ENCODE measurements at places on chromosomes 6 and 20. TPM values are rescaled to one million over a fixed set of nuclear protein-coding genes. Genes with fewer than 3 reads are reported as not detected.

- DNase-seq: no peak
- no peak overlapping the region for H3K4me3 ChIP-seq
- no peaks in the 10 kb centered on the region for H3K4me1 ChIP-seq
- no peaks in the 10 kb centered on the region for H3K27me3 ChIP-seq
Observed at GRCh38 chr6:71486461-71486860, 197.8 kb downstream of the OGFRL1 start.

DNA sequence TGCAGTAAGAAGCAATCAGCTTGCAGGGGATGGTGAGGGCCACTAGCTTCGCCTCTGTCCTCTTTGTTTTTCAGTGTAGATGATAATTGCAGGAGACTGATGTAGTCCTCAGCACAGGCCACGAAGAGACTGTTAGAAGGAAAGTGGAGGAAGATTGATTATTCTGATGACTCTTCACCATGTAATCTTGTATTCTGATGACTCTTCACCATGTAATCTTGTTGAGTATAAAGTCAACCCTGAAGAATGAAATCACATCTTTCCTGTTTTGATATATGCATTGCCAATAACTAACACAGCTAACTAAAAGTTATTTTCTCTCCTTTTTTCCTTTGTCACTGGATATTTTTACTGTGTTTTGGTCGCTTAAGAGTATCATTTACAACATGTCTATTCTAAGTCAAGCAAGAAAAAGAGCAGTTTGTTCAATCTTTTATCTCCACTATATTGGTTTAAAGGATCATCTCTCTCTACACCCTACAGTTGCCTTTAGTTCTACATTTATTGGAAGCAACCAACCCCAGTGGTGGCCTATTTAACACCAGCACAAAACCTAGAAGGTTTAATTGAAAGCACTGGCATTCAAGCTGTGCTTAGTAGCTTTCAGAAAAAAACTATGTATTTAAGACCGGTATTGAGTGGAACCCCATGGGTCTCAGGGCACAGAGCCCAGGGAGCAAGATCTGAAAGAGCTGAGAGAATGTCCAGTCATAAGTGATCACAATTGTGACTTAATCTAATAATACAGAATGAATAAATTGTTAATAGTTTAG lies 107.2 kb upstream of the BTBD3 start:
- H3K4me1 ChIP-seq: no peaks in the 10 kb centered on the region
- H3K4me3 ChIP-seq: no peak overlapping the region
- no peak for DNase-seq
- H3K36me3 ChIP-seq: no peaks in the 10 kb centered on the region
- no peak overlapping the region for H3K27ac ChIP-seq

DNA sequence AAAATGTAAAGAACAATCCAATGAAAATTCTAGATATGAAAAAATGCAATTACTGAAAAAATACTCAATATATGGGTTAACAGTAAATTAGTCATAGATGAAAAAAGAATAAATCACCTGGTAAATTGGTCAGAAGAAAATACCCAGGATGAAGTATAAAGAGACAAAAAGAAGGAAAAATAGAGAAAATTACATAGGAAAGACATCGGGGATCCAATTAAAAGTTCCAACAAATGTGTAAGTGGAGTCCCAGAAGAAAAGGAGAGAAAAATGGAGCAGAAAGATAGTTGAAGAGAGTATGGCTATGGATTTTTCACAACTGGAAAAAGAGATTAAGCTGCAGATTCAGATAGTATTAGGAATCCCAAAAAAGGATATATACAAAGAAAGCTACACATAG lies 18.7 kb upstream of the UFL1 start:
- H3K36me3 ChIP-seq: no peaks in the 10 kb centered on the region
- H3K27me3 ChIP-seq: no peaks in the 10 kb centered on the region
- no peak overlapping the region for H3K27ac ChIP-seq
- peaks cover 28% of the 10 kb centered on the region for H3K4me1 ChIP-seq

DNA sequence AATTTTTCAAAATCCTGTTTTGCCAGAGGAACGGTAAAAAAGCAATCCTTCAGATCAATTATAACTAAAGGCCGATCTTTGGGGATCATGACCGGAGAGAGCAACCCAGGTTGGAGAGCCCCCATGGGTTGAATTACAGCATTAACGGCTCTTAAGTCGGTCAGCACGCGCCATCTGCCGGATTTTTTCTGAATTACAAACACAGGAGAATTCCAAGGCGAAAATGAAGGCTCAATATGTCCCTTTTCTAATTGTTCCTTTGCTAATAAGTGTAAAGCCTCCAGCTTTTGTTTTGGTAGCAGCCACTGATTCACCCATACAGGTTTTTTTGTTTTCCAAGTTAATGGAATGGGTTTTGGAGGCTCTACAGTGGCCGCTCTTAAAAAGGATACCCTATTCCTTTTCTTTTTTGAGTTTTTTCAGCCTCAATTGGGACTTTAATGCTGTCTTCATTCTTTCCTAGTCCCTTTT lies 16.9 kb upstream of the PTCRA start:
- H3K4me1 ChIP-seq: peaks cover 8% of the 10 kb centered on the region
- DNase-seq: peak; percentile 73
- no peaks in the 10 kb centered on the region for H3K36me3 ChIP-seq
- no peaks in the 10 kb centered on the region for H3K27me3 ChIP-seq
- no peak overlapping the region for H3K4me3 ChIP-seq
- H3K27ac ChIP-seq: no peak overlapping the region

DNA sequence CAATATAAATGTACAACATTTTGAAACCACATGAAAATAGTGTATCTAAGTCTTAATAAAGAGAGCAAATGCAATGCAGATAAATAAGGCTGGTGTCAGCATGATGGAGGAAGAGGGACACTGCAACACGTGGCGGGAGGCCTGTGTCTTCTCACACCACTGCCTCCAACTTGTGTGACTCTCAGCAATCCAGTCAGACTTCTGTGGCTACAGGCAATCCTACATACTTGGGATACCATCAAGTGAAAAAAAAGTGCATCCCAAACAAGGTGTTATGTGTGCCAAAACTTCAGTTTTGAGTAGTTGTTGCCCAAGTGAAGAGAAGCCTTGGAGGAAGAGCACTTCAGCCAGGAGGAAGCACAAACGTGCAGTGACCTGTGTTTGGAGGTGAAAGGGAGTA lies 68.6 kb downstream of the PKIB start:
- no peak overlapping the region for H3K27ac ChIP-seq
- DNase-seq: no peak
- no peak overlapping the region for H3K4me3 ChIP-seq
- no peaks in the 10 kb centered on the region for H3K36me3 ChIP-seq
- no peaks in the 10 kb centered on the region for H3K27me3 ChIP-seq

GRCh38 chr20:25103526-25103925 lies 21.6 kb upstream of the VSX1 start:
- no peaks in the 10 kb centered on the region for H3K36me3 ChIP-seq
- H3K27ac ChIP-seq: no peak overlapping the region
- H3K27me3 ChIP-seq: no peaks in the 10 kb centered on the region
- peaks cover 7% of the 10 kb centered on the region for H3K4me1 ChIP-seq
- no peak for DNase-seq

DNA sequence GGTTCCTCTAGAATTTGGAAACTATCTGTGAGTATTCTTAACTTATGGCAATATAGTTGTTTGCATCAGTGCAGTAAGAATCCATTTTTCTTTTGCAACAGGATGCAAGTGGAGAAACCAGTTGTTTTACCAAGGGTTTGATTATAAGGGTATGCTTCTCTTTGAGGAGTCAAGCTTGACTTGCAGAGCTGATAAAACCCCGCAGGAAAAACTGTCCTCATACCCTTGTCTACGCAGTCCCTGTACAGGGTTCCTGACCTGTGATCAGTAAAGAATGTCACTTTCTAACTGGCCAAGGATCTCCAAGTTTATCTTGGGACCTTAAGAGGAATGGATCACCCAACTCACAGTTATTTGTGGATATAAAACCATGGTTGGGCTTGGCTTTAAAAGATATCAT lies 161.1 kb upstream of the OLIG3 start:
- no peak overlapping the region for H3K4me3 ChIP-seq
- H3K27ac ChIP-seq: no peak overlapping the region
- H3K36me3 ChIP-seq: no peaks in the 10 kb centered on the region
- no peaks in the 10 kb centered on the region for H3K4me1 ChIP-seq

DNA sequence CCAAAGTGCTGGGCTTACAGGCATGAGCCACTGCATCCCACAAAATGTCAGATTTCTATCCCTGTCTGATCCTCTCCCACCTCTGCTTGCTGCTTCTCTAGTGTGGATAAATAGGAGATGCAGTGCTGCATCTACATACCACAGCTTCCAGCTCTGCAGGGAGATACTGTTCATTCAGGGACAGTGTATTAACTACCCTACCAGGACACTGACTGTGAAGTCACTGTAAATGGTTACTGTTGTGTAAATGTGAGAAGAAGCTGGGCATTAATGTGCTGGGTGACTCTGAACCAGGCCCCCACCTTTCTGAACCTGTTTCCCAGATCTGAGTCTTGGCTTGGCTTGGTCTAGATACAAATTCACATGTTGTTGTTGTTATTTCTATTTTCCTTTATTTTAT lies 488.6 kb upstream of the SULF2 start:
- no peaks in the 10 kb centered on the region for H3K36me3 ChIP-seq
- no peaks in the 10 kb centered on the region for H3K4me1 ChIP-seq
- no peak overlapping the region for H3K27ac ChIP-seq
- no peak overlapping the region for H3K4me3 ChIP-seq
- DNase-seq: no peak

DNA sequence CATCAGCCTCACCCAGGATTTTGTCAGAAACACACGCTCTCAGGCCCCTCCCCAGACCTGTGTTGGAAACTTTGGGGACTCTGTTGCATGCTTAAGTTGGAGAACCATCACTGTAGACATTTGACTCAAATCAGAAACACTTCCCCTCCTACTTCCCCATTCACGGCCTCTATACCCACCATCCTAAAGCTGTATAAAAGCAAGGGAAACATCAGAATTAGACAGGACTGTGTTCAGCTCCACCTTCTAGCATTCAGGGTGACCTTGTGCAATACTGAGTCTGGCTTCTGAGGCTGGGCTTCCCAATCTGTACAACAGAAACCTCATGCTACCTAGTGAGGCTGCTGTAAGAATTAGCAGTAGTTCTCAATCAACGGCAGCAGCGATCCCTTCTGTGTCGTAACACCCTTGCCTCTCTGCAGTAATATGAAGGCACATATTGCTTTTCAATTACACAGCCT lies 252.3 kb downstream of the LY86 start:
- H3K36me3 ChIP-seq: no peaks in the 10 kb centered on the region
- H3K27me3 ChIP-seq: no peaks in the 10 kb centered on the region
- H3K27ac ChIP-seq: no peak overlapping the region
- H3K4me1 ChIP-seq: no peaks in the 10 kb centered on the region

DNA sequence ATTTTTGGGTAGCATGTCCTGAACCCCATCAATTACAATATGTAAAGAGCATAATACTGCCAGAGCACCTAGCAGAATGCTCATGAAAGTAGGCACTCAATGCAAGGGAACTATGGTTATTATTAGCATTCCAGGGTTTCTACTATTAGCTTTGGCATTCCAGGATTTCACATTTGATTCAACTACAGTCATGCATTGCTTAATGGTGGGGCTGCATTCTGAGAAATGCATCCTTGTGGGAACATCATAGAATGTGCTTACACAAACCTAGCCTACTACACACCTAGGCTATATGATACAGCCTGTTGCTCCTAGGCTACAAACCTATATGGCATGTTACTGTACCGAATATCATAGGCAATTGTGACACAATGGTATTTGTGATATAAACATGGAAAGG lies 247.8 kb downstream of the CD83 start:
- H3K27ac ChIP-seq: no peak overlapping the region
- no peak for DNase-seq
- no peaks in the 10 kb centered on the region for H3K27me3 ChIP-seq
- H3K4me3 ChIP-seq: no peak overlapping the region
- H3K36me3 ChIP-seq: no peaks in the 10 kb centered on the region

DNA sequence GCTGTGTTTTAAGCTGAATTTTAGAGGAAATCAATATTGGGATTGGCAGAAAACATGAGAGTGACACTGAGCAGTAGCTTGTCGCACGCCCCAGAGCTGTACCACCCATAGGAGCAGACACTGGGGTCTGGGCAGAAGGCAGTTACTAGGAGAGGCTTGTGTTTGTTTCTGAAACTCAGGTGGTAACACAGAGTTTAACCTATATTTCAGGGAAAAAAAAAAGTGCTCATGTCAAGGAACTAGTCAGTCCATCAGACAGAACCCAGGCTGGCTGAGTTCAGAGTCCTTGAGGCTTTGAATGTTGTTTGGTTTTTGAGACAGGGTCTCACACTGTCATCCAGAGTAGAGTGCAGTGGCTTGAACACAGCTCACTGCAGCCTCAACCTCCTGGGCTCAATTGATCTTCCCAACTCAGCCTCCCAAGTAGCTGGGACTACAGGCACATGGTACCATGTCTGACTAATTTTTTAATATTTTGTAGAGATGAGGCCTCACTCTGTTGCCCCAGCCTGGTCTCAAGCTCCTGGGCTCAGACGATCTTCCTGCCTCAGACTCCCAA lies 6.6 kb downstream of the SLC22A1 start:
- H3K27ac ChIP-seq: no peak overlapping the region
- H3K36me3 ChIP-seq: no peaks in the 10 kb centered on the region
- H3K4me3 ChIP-seq: no peak overlapping the region
- no peaks in the 10 kb centered on the region for H3K4me1 ChIP-seq
- DNase-seq: no peak

DNA sequence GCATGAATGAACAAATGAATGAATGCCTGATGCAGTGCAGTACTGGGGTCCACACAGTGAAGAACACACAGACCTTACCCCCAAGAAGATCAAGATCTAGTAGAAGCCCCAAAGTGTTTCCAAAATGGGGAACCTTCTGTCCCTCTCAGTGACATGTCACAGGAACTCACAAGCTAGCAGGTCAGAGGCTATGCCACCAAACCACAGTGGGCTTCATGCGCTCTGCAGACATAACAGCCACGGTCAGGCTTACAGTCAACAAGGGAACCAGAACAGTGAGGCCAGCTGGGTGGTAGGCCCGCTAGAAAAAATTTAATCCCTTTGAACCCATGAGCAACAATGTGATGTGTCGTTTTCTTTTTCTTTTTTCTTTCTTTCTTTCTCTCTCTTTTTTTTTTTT lies 20.2 kb upstream of the ARFGEF2 start:
- H3K36me3 ChIP-seq: no peaks in the 10 kb centered on the region
- DNase-seq: no peak
- no peak overlapping the region for H3K4me3 ChIP-seq
- peaks cover 6% of the 10 kb centered on the region for H3K4me1 ChIP-seq
- H3K27me3 ChIP-seq: no peaks in the 10 kb centered on the region

- H3K27me3 ChIP-seq: no peaks in the 10 kb centered on the region
- H3K4me1 ChIP-seq: no peaks in the 10 kb centered on the region
- no peak overlapping the region for H3K27ac ChIP-seq
- no peak for DNase-seq
Observed at GRCh38 chr6:159616456-159616855, 76.6 kb downstream of the SOD2 start.

Gene KCNB1
- total RNA-seq: not detected

Gene DPPA5
- total RNA-seq: not detected

Gene EYA2
- total RNA-seq: not detected

Gene TREM2
- 4.0 TPM for total RNA-seq

Gene ZNF341
- total RNA-seq: 5.0 TPM

Gene SMLR1
- not detected for total RNA-seq

Gene MPIG6B
- total RNA-seq: not detected
